NCI-H524 (cell line): ENCODE measurements at places on chromosomes 2 and 18.

DNA sequence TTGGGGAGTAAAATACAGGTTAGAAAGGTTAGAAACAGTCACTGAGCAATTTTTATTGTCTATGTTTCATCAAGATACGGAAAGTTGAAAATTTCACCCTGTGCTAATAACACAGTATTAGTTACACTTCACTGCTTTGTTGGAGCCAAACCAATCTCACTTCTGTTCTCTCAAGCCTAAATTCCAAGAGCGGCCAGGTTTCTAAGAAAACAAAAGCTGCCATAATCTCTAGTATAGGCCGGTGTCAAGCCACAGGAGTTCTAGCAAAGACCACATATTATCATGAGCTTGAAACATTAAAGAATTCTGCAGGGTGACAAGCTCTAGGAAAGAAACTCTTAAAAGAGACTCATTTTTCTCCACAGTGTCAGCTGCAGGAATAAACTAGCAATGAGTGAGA lies 128.7 kb downstream of the TXNL1 start:
- DNase-seq = peak; percentile 4

DNA sequence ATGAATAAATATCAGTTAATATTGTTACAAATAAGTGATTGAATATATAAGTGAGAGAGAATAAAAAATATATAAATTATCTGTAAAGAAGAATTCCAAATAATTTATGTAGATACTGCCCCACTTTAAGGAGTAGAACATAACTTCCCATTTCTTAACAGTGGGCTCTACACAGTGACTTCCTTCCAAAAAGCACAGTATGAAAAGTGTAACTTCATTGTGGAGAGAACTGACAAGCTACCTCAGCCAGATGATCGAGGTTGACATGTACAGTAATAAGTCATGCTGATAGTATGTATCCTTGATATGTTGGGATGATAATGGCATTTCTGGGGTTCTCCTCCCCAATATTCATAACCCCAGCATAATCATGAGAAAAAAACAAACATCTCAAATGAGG lies 191.9 kb upstream of the FN1 start:
- no peak for DNase-seq

- no peak for DNase-seq
These were observed 9.0 kb upstream of the DSEL start for GRCh38 chr18:67525328-67526099.

- no peak for DNase-seq
These were observed 11.6 kb upstream of the NAB1 start for GRCh38 chr2:190637281-190637734.

DNA sequence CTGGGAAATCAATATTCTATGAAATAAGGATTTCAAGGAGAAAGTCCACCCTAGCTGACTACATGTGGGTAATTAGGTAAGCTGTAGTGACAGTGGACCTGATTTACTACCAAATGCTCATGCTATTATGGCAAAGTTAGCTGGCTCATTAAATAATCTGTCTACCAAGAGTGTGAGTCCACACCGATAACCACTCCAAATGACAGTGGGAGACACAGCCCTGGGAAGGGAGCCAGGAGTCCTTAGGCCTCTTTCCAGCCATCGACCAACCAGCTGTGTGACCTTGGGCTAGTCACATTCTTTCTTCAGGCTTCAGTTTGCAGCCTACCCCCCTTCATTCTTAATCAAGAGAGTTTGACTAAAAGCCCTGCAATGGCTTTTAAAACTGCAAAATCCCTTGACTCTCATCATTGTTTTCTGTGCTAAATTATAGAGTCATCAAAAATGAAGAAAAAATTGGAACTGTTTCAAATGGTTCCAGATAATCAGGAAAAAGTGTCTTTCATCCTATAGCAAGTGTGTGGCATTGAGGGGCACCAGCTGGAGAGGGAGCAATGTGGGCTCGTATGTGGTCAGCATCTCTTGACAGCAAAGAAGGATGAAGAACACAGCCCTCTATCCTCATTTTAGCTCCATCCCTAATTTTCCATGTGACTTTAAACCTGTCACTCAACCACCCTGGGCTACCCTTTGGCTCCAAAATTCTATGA lies 45.6 kb upstream of the SLC14A2 start:
- DNase-seq = no peak
